ENCODE measurements at places on chromosomes 6 and 20.

- DNase-seq: no peak
Measured at GRCh38 chr6:159959165-159959975, 9.5 kb upstream of the IGF2R start.

DNA sequence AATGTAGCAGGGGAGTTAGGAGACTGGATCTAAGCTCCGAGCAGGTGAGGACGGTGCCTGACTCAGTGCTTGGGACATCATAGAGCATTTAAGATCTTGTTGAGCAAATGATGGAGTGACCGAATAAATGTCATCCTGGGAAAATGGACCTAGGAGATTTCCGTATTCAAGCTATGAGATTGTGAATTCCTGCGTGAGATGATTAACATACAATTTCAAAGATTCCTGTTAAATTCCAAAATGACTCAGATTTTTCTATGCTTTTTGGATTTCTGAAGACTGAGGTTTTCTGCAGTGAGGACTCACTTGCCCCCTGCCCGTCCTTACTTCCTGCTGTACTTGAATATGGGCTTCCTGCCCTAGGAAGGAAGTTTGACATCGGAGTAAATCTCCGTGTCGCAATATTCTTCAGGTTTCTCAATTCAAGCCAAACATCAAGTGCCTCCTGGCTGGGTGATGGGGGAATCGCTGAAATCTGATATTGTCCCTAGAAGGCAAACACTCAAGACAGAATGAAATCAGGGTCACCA lies 5.2 kb downstream of the SYTL3 start:
- DNase-seq: no peak

DNA sequence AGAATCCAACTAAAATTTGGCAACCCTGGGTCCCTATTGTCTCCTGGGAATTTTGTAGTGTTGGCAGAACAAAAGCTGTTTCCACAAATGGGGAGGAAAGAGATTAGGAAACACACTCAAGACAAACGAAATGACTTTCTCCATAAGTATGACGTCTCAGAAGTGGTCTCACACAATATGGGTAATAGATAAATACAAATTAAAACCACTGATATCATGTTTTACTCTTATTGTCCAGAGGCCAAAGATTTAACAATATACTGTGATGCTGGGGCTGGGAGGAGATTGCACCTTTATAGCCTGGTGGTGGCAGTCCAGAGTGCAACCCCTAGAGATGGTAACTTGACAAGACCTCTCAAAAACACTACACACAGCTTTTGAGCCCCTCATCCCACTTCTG lies 18.6 kb downstream of the FKBP1A start:
- no peak for DNase-seq

DNA sequence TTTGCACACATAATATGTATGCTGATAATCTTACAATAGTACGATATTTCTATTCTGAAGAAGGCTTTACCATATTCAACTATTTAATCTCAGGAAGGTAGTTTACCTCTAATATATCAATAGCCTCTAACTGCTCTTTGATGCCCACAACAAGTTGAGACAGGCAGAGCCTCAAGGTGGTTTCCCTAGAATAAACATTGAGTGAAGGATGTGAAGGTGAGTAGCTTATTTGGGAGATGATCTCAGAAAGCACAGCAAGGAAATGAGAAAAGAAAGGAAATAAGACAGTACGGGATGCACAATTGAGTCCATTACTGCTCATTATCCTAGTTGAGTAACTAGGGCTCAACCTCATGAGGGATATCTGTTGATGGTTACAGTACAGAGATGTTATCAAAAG lies 638.4 kb downstream of the MAFB start:
- DNase-seq: no peak

GRCh38 chr6:154528310-154528915 lies 17.9 kb upstream of the CNKSR3 start:
- no peak for DNase-seq

- no peak for DNase-seq
Measured at GRCh38 chr6:37005061-37005810, at the start of gene FGD2. TSS of gene FGD2 (plus strand) at chr6:37005655. CDS start at chr6:37005818, 163 bp downstream.

DNA sequence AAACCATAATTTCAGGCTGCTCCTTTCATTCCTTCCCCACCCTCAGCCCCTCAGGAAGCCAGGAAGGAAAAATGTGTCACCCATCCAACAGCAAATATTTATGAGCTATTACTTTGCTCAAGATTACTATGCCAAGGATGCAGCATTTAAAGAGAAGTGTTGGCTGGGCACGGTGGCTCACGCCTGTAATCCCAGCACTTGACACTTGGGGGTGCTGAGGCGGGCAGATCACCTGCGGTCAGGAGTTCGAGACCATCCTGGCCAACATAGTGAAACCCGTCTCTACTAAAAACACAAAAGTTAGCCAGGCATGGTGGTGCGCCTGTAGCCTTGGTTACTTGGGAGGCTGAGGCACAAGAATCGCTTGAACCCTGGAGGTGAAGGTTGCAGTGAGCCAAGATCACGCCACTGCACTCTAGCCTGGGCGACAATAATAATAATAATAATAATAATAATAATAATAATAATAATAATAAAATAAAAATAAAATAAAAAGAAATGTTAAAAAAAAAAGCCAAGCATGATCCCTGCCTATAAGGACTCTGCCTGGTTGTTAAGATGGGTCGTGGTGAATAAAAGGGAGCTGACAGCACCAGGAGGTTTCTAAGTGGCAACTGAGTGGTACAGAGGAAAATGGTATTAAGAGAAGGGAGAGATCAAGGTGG lies 20.5 kb upstream of the TIAM2 start:
- no peak for DNase-seq

DNA sequence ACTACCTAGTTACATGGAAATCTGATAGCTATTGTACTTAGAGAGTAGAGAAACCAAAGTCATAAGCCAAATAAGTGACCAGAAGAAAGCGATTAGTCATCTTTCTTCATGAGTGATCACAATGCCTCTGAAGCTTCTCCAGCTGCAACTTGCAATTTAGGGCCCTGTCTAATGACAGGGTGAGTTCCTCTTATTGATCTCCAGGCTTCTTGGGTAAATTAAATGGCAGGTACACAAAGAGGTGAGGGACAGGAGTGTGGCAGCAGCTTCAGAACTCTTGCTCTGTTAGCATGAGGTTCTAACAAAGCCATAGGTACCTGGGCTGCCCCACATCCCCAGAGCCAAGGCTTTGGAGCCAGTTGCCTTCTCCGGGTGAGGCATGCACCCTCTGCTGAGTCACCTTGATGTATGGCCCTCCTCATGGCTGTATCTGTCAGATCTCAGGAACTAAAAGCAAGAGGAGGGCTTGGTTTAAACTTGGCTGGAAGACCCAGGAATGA lies 60.8 kb downstream of the PRDM1 start:
- no peak for DNase-seq

All from NCI-H187 (cell line).